BJ (cell line): ENCODE measurements at places on chromosomes 3 and 15. TPM values are rescaled to one million over a fixed set of nuclear protein-coding genes. Genes with fewer than 3 reads are reported as not detected.

- DNase-seq, result peak; percentile 59
Observed at GRCh38 chr3:56125358-56126005, 342.8 kb downstream of the ERC2 start.

GRCh38 chr3:197458179-197458707 is 97.5 kb downstream of the BDH1 start:
- DNase-seq, result no peak

DNA sequence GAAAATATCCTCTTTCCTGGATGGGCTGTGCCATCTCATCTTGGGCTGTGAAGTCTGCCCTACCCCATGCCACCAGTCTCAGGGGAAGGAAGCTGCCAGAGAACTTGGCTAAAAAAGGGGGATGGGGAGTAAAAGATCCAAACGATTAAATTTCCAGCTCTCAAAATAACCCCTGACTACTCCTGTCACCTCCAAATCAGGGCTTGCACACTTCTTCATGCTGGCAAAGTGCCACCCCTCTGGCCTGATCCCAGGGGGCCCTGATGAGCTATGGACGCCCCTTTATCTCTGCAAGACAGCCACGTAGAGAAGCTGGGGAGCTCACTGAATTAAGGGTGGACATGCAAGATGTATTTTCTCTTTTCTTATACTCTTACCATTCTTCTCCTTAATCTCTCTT is 1.2 kb upstream of the MLF1 start:
- DNase-seq, result no peak

- no peak for DNase-seq
Observed at GRCh38 chr3:171345107-171345843, 114.9 kb downstream of the TNIK start.

- no peak for DNase-seq
Observed at GRCh38 chr15:43105077-43105736, 631 bp downstream of the UBR1 start.

- no peak for DNase-seq
Observed at GRCh38 chr15:44308415-44308814, 19.9 kb downstream of the GOLM2 start.

DNA sequence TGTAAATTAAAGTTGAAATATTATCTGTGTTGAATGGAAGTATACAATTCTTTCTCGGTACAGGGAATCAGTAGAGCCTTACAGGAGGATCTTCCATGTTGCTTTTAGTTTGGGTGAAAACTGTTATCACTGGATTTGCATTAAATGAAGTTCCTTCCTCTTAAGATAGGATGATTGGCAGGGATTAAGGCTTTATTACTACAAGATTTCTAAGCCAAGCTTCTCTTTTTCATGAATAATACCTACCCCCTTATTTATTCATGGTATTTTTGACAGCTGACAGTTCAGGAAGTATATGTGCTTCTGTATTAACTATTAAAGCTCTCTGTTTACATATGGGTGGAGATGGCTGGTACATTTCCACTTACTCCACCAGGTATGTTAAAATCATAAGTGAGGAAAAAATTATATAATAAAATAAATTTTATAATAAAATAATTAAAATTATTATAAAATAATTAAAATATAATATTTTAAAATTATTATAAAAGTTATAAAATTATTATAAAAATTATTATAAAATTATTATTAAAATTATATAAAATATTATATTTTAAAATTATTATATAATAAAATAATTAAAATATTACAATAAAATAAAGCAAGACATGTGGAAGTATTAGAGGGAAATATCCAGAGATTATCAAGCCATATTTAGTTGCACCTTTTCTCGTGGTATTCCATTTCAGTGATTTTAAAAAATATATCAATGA is 332.9 kb downstream of the ROBO2 start:
- DNase-seq, result no peak

DNA sequence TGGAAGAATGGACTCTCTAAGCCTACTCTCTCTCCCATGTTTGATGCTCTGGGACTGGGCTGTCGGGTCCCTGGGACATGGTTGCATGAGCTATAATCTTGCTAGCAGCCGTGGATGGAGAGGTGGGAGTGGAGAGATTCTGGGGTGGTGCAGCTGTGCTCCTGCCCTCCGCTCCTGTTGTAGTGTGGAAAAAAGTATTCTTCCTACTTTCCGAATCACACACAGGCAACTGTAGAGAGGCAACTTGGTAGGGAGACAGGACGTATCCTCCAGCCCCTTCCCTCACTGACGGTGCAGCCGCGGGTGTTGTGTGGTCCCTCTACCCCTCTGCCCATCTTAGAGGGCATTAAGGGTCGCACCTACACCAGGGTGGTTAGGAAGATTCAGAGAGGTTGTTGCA is 281.4 kb upstream of the TLE3 start:
- no peak for DNase-seq

DNA sequence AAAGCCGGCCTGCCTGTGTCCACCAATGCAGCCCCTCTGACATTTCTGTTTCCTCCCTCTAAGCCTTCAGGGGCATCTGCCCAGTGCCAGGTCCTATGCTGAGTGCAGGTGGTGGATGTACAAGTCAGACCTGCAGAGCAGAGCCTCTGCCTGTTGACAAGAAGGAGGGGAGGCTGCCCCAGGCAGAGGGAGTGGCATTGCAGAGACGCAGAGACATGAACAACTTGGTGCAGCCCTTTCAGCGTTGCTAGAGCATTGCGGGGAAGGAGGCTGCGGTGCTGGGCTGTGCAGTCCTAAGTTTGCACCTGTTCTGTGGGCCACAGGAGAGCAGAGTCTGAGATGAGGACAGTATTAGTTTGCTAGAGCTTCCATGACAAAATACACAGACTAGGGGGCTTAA is 65.2 kb downstream of the LSM3 start:
- DNase-seq, result no peak

DNA sequence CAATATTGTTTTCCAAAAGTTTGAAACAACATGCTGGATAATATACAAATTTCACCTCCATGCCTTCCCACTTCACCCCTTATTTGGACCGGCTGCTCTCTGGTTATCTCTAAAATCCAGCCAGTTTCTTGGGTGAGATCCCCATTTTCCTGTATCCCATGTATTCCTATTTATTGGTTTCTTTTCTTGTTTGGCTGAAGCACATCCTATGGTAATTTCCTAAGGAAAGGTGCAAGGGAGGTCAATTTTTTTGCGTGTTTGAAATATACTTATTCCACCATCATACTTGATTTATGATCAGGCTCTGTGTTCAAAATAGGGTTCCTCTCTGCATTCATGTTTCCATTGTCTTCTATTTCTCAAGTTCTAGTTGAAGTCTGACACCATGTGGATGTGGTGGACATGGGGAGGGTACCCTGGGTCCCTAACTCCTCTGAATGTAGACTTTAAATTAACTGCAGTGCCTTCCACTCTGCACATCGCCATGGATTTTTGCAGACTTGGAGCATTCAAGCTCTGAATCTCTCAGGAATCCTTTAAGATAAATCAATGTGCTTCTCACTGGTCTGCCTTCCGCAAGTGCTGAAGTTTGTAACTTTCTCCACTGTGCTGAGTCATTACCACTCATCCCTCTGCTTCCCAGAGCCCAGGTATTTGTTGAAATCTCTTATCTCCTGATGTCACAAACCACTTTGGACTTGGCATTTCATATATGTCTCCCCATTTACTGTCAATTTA is 52.1 kb upstream of the TLE3 start:
- no peak for DNase-seq

- no peak for DNase-seq
Observed at GRCh38 chr3:126538966-126539365, 15.0 kb downstream of the CHST13 start.

DNA sequence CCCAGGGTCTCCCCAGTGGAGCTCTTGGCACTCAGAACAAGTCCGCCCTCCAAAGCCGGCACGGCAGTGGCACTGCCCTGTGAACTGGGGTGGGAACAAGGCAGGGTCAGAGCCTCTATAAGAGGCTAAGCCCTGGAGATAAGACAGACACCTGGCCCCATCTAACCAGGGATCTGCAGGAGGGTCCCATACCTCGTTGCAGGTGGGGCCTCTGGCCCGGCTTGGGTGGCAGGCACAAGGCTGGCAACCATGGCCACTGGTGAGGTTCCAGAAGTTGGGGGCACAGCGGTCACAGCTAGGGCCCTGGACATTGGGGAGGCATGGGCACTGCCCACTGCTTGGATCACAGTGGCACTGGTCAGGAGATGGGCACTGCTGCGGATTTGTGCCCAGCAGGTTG is 3.6 kb upstream of the USP19 start:
- DNase-seq, result no peak

OIP5 gene
- polyA plus RNA-seq, result 4.0 and 5.6 TPM in 2 replicates

FILIP1L gene
- polyA plus RNA-seq, result 31.2 and 42.9 TPM in 2 replicates

FEM1B gene
- 58.3 and 78.4 TPM in 2 replicates for polyA plus RNA-seq

NCBP2 gene
- polyA plus RNA-seq, result 39.9 and 58.6 TPM in 2 replicates

NR2E3 gene
- 0.04 TPM in 1 of 2 replicates, not detected in the other for polyA plus RNA-seq
